ENCODE measurements at places on chromosomes 5 and 9.

DNA sequence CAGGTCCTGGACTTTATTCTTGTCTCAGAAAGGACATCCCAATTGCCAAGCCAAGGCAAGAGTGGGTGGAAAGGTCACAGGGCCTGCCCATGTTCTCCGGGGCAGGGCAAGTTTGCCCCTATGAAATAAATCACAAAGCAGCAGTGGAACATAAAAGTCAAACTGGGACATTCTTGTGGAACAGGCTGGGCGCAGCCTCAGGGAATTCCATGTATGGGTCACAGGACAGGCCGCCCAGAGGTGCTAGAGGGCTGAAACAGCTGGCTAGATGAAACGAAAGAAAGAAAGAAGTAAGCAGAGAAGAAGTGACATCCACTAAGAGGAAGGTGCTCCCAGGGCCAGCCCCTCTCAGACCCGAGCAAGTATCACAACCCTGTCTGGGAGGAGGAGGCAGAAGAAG lies 219.1 kb upstream of the NFIL3 start:
- DNase-seq, result no peak

DNA sequence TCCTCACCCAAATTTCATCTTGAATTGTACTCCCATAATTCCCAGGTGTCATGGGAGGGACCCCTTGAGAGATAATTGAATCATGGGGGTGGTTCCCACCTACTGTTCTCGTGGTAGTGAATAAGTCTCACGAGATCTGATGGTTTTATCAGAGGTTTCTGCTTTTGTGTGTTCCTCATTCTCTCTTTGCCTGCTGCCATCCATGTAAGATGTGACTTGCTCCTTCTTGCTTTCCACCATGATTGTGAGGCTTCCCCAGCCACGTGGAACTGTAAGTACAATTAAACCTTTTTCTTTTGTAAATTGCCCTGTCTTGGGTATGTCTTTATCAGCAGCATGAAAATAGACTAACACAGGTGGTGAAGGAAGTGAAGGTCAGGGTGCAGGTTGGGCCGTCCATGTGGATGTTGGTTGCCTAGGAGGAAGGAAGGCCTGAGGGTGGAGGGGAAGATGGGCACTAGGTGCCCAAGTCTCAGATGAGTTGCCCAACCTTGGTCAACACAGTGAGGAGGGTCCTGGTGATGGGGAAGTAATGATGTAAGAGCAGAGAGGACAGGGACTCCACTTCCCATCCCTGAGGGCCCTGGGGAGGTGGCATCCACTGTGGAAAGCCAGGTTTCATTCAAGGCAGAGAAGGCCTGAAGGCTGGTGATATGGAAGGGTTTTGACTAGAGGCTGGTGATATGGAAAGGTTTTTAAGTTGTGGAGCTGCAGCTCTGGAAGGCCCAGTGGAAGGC lies 92.6 kb downstream of the HSPA4 start:
- no peak for DNase-seq

DNA sequence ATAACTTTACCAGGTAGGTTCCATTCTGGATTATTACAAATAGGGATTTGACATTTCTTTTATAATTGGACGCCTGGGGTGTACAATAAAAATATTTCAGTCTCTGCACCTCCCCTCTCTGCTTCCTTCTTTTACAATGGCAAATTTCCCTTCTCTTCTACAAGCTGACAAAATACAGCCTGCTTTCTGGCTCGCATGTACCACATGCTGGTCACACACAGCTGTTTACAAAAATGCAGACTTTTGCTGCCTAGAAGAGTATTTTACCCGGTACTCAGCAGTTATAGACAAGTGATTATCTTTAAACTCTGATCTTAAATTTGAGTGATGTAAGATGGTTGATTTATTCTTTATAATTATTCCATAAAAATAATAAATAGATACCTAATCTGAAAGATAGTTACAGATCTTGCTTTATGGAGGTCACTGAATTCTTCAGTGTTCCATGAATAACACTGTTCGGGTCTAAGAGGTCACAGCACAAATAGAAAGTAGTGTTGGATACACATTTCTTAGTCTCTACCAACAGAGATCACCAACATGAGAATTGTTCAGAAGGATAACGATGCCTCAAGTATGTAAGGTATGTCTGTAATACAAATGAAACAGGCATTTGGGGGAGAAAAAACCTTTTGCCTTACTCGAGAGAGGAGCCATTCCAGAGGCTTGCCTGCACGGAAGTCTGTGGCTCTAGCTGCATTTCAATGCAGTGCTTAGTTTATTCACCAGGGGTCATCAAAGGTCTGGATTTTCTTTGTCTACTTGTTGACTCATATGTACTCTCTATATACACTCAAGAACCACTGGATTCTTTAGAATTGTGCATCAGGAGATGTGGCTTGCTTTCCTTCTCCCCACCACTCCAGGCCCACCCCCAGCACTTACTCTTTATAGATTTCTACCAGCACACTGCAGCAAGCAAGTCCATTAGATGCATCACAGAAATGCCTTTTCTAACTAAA lies 206.6 kb upstream of the RFX3 start:
- peak; percentile 12 for DNase-seq

GRCh38 chr5:117973785-117974184 lies 1014.6 kb downstream of the DTWD2 start:
- no peak for DNase-seq

- DNase-seq, result no peak
These were observed 43.8 kb downstream of the WDR36 start for GRCh38 chr5:111135946-111136345.

GRCh38 chr5:1853531-1853930 lies 29.2 kb downstream of the IRX4 start:
- no peak for DNase-seq

DNA sequence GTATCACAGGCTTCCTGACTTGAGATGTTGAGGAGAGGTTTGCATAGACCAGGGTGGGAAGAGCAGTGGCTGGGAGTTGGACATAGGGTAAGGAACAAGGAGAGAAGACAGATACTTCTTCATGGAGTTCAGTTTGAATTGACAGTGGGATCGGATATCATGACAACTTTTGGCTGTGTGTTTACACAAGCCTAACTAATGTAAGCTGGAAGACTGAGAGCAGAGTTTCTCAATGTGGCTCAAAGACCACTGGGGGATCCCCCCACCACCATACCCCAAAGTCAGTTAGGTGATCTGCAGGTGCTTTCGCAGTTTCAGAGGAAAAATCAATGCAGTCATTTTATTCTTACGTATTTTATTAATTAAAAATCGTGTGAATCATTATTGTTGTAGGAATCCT lies 125.9 kb downstream of the AOPEP start:
- DNase-seq, result no peak

GRCh38 chr5:120260651-120261050 lies 203.4 kb upstream of the PRR16 start:
- no peak for DNase-seq

DNA sequence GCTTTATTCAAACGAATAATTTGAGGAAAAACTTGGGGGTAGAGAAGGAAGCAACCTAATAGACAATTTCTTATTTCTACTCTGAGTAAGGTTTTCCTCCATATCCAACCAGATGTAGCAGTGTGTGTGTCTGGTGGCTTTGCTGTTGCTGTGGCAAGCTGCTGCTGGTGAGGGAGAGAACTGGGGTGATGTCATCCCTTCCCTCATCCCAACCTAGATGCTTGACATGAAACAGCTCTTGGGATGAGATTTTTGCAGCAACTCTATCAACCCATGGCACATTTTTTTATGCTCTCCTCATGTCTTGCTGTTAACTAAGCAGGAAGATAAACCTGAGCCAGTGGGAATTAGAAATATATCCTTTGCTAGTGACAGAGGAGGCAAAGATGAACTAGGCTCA lies 135.8 kb downstream of the PCSK1 start:
- no peak for DNase-seq

DNA sequence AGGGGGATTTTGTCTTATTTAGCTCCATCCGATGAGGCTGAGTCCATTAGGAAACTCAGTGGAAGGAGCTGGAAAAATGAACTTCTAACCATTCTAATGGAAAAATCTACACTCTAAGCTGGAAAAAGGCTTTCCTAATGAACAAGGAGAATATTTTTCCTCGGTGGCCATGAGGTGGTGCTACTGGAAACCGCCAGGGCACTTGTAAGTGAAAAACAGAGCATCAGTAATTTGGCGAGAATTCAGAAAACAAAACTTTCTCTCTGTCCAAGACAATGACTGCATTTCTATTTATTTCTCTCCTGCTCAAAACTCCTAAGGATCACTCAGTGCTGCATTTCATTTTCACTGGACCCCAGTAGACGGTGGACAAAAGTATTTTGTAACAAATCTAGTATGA lies 237.6 kb downstream of the TENT4A start:
- DNase-seq, result no peak

- no peak for DNase-seq
These were observed 32.1 kb upstream of the TCF7 start for GRCh38 chr5:134082264-134082992.

DNA sequence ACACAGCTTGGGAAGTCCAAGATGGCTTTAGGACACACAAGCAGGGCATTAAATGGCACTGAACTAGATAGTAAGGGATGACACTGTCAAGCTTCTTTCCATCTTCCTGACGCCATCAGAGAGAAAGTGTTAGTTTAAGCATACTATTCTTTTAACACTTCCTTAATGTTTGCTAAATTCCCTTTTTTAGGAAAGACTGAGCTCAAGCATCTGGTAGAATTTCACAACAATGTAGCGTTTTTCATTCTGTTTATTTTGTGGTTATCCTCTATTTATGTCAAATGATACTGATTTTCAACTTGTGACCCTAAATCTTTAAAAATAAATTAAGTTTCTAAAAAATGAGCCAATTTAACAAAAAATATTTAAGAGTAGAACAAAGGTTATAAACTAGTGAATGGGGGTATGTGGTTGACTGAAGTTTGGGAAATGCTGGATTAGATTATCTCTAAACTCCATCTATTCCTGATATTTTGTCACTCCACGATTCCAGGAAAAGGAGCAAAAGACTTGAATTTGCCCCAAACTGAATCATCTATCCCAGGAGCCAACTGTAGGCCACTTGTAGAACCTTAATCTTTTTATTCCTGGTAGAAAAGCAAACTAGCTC lies 147.4 kb upstream of the KLF9 start:
- DNase-seq, result no peak

GRCh38 chr5:68046445-68046844 lies 169.1 kb upstream of the PIK3R1 start:
- no peak for DNase-seq
